ENCODE measurements at places on chromosomes 2 and 18. TPM values are rescaled to one million over a fixed set of nuclear protein-coding genes. Genes with fewer than 3 reads are reported as not detected.

- DNase-seq: no peak
Measured at GRCh38 chr2:30465171-30465545, 18.1 kb downstream of the LCLAT1 start.

GRCh38 chr2:144288438-144288837 is 231.5 kb downstream of the ZEB2 start:
- DNase-seq: no peak

DNA sequence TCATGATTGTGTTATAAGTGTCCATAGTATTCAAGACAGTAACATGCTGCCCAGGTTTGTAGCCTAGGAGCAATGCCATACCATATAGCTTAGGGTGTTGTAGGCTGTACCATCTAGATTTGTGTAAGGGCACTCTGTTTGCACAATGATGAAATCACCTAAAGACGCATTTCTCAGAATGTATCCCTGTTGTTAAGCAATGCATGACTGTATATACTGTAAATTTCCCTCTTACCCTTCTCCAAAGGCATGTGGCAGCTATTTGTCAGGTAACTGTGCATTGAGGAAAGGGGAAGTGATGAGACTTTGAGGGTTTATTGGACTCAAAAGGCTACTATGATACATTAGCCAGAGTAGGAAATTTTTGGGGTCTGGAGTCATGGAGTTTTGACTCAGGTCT is 180.8 kb downstream of the VAPA start:
- no peak for DNase-seq

DNA sequence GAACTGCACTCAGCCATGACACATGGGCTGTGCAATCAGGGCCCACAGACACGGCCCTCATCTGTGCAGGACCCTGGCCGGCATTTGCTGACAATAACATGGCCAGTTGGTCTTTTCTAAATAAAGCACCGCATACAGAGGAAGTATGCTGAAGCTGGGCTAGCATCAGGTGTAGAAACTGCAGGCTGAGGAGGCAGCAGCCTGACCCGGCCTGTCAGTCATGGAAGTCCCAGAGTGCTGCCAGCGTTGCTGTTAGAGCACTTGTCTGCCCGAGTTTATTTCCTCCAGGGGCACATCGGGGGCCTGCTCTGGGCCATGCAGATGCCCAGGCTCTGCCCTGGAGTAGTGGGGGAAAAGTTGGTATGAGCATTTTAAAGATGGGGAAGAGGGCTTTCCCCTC is 4.1 kb upstream of the PTPN18 start:
- DNase-seq: no peak

DNA sequence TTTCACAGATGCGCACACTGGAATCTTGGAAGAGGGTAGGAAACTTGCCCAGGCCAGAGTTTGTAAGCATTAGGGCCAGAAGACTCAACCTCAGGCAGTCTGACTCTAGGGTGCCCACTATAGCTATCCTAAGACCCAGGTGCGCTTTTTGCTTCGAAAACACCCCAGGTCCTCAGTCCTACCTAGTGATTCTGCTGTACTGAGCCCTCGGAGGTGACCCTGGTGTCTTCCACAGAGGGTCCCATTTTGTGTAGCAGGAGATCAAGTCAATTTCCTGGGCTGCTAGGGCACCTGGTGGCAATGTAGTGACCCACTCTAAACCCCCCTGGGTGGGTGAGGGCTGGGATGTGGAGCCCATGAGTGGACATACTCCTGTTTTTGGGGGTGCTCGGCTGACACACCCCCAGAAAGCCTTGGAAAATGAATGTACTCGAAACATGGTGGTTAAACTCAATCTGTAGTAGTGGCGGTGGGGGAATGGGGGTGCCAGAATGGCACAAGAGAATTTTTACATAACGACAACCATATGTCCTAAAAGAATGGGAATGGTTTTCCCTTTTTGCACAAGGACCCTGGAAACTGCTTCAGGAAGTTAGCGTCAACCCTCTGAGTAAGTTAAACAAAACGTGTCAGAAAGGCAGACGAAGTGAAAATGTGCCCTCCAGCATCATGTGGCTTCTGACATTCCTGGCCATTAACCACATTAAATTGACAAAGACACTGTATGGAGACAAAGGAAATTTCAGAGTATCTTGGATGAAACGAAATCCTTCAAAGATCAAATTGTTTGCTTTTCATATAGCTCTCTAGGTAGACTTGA is 218.0 kb upstream of the COPS8 start:
- DNase-seq: no peak

DNA sequence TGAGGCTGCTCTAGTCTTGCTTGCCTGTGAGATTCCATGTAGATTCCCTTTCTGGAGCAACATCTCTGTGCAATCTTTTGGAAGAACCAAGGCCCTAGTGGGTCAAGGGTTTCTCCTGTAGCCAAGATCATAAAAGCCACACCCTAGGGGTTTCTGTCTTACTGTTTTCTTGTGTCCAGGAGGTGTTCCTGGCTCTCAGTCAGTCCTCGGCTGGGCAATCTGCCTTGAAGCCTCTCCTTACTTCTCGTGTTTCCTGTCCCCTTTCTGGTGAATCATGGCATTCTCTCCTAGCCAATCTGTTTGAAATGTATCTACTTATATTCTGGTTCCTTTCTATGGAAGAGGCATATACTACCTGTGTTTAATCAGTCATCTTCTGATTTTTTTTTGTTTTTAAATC is 484.8 kb upstream of the UBE2E3 start:
- DNase-seq: no peak

GRCh38 chr2:180405520-180405919 is 398.4 kb upstream of the CWC22 start:
- DNase-seq: no peak

Gene DLX2
- polyA plus RNA-seq: not detected

- DNase-seq: no peak
Measured at GRCh38 chr2:132733094-132733493, 63.1 kb upstream of the LYPD1 start.

Gene CCDC150
- 7.0 TPM for polyA plus RNA-seq

Gene HOXD9
- not detected for polyA plus RNA-seq

Gene CHST10
- 25.2 TPM for polyA plus RNA-seq

DNA sequence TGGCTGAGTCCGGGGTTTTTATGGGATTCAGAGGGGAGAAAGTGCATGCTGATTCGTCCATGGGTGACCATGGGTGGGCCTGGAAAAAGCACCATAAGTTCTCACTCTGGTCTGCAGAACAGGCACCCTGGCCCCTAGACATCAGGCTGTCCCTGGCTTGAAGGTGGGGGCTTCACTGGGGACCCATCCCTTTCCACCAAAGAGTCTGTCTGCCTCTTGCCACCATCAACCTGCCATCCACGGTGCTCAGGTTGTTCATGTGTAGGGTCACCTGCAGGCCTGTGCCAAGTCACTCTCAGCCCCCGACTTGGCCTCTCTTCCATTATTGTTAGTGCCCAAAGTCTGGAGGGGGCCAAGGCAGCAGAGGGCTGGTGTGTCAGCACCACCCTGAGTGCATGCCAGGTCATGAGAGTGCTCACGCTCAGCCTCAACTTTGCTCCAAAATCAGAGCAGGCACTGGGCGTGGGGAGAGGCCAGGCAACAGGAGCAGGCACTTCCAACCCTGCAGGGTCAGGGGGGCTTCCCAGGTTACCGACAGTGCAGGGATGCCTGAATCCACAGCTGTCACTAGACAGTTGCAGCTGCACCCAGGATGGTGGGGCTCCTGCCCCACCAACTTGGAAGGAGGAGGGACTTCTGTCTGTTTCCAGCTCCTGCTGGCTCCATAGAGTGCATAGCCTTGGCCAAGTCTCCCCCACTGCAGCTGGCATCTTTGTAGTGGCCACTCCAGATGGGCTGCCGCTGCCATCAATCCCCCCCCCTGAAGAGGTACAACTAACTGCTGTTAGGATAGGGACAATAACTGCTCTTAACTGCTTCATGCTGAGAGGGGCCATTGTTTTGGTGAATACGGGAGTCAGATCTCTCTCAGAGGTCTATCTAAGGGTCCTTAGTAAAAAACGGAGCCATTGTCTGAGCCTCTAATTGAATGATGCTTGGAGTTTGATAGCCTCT is 209.3 kb downstream of the AKAIN1 start:
- DNase-seq: no peak
